ENCODE measurements at places on chromosomes 6 and 20.

DNA sequence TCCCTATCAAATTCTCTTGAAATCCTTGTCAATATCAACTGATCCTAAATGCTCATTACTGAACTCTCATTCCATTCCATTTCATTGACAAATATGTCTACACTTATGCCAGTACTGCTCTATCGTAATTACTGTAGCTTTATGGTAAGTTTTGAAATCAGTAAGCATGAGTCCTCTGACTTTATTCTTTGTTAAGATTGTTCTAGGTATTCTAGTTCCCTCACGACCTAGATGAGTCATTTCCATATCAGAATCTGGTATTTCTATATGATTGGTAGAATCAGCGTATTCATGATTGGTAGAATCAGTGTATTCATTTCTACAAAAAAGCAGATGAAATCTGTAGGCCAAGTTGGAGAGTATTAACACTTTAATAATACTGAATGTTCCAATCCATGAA, 318.6 kb upstream of the RUNX2 start:
- no peak for DNase-seq

- no peak for DNase-seq
These were observed 1202.0 kb upstream of the ADGRB3 start for GRCh38 chr6:67433124-67433523.

DNA sequence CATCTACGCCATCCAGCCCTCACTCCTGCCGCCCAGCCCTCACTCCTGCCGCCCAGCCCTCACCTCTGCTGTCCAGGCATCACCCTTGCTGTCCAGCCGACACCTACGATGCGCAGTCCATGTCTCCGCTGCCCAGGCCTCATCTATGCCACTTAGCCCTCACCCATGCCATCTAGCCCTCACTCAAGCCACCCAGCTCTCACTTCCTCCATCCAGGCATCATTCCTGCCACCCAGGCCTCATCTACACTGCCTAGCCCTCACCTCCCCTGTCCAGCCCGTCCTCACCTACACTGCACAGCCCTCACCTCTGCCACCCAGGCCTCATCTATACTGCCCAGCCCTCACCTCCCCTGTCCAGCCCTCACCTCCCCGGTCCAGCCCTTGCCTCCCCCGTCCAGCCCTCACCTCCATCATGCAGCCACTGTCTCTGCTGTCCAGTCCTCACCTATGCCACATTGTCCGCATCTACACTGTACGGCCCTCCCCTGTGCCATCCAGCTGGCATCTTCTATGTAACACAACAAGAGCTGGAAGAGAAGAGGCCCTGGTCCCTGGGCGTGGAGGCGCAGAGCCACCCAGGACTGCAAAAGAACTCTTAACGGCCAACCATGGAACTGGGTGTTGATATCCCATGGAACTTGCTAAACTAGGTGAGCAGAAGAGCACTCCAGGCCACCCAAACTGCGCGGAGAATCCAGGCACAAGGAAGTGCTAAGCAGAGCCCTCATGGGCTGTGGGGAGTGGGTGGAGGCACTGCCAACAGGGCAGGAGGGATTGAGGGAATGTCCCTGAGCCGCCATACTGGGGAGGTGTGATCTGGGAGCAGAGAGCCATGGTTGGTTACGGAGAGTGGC, 31.0 kb downstream of the RNASET2 start:
- no peak for DNase-seq

GRCh38 chr20:63223121-63223825, 7.3 kb upstream of the YTHDF1 start:
- DNase-seq = peak; percentile 54

GRCh38 chr6:11016452-11016851, 27.7 kb downstream of the ELOVL2 start:
- DNase-seq = no peak

GRCh38 chr6:35919827-35920751, 809 bp downstream of the SRPK1 start:
- DNase-seq = peak; percentile 55

DNA sequence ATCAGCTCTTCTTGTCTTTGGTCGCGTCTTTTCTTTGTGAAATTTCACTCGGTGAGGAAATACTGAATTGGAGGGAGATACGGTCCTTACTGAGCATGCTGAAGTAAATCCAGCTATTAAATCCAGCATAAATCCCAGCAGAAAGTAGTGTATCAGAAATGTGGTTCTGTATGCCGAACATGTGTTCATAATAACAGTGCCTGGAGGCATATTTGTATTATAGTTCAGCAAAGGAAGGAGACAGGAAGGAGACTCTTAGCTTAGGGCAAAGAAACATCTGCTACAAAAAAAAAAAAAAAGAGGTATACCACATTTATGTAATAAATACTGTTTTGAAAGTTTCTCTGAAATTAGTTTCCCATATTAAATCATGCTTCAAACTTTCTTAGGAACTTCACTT, 211.8 kb downstream of the PLCB4 start:
- no peak for DNase-seq

DNA sequence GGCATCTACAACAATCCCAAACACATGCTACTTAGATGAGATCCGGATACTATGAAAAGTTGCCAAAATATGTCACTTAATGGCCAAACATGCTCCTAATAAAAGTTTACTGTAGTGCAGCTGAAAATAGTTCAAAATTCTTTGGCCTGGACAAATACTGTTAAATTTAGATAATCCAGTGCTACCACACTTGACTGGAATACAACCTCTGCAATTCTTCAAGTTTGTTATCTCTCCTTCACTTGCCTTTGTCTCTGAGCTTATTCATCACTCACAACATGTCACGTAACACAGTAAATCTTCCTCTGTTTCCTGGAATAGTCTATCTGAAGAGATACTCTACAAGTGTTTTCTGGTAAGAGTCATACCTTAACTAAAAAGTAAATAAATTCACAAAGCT, 10.5 kb upstream of the PLN start:
- DNase-seq = no peak

DNA sequence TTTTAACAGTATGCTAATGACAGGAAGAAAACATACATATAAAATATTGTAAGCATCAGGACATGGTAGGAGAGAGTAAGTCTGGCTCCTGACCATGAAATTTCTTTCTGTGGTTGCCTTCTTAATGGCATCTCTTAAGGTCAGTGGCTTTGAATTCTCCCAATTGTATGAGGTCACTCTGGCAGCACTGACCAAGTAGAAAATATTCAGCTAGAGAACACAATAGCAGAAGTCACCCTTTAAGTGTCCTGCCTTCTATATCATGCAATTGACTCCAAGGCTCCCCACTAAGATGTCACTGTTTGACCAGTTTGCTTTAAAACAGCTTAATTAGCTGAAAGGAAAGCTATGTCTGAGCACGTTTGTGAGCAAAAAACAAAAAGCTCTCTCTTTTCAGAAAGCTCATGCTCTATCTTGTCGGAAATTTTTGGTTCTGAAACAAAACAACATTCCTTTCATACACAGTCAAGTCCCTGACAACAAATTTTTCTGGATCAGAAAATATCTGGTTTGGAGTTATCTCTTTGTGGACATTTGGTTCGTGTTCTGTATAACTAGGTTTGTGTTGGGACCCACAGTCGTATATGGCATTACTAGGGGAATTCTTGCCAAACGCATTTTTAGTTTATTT, 120.9 kb upstream of the IFNGR1 start:
- no peak for DNase-seq

- DNase-seq = no peak
These were observed 65.8 kb downstream of the EYA4 start for GRCh38 chr6:133306931-133307330.

DNA sequence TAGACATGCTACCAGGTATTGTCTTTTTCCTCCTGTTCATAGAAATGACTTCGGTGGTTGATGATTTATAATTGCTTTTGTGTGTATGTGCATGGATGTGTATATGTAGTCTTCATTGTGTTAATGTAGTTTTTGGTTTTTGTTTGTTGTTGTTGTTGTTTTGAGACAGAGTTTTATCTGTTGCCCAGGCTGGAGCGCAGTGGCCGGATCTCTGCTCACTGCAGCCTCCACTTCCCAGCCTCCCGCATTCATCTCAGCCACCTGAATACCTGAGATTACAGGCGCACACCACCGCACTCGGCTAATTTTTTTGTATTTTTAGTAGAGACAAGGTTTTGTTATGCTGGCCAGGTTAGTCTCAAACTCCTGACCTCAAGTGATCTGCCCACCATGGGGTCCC, 75.2 kb downstream of the HFE start:
- DNase-seq = no peak

GRCh38 chr20:16810216-16810615, 62.1 kb downstream of the OTOR start:
- DNase-seq = no peak

GRCh38 chr6:87645080-87645479, 55.1 kb downstream of the ORC3 start:
- peak; percentile 24 for DNase-seq

DNA sequence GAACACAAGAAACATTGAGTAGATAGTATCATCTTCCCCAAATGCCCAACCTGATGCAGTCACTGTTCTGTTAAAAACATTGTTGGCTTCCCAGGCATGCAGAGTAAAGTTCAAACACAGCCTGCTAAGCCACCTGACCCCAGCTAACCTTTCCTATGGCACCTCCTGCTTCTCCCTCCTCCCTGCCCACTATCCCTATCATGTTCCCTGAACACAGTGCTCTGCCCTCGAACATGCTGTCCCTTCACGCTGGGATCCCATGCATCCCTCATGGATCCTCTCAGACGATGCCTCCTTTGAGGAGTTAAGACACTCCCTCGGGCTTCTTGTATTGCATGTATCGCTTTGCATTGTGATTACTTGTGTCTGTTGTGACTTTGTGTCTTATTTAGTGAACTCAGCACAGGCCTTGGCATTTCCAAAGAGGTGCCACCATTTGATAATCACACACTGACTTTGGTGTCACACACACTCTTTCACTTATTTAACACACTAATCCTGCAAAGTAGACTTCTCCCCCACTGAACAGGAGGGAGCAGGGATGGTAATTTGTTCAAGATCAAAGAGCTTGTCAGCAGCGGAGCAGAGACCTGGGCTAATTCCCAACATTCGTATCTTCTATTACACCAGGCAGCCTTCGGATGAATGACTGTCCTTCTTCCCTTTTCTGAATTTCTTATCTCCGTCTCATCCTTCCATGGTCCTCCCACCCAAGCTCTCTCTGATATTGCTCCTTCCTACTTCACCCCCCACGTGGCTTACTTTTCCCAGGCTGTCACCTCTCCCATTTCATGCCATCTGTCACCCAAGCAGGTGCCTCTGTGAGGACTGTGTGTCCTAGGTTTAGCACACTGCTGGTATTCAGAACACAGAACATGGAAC, 28.3 kb upstream of the SMIM29 start:
- no peak for DNase-seq

GRCh38 chr6:43849844-43850243, 79.8 kb downstream of the VEGFA start:
- no peak for DNase-seq

DNA sequence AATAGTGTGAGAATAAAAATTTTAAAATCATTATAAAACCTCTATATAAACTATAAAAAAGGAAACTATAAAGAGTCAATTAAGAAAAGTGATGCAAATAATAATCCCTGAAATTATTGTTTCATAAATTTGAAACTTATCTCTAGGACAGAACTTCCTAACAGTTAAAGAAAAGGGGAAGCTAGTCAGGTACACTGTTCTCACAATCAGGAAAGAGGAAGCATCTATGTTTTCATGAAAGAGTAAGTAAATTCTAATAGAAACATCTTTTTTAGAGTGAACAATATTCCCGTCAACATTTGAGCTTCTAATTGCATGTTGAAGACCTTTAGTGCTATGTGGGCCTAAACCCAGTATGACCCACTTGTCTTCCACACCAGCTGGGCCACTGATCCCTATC, 1.2 kb upstream of the ADGRF1 start:
- no peak for DNase-seq

DNA sequence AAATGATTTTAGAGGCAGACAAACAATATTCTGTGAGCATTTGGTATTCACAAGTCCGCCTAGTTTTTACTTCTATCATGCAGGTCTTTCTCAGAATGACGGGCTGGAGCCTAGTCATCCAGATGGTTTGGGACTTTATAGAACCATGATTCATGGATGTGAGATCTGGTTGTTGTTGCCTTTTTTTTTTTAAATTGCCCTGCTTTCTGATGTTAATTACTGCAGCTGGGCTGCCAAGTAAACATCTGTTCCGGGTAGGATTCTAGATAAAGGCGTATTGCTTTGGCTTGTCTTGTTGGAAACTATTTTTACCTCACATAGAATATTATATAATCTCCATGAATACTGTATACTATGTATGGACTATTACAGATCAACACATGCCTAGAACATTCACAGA, 58.1 kb downstream of the RNF217 start:
- DNase-seq = no peak

GRCh38 chr6:160431226-160431625, 83.0 kb downstream of the SLC22A3 start:
- DNase-seq = no peak
